COLO829 (cell line): ENCODE measurements at places on chromosomes 2 and 18.

DNA sequence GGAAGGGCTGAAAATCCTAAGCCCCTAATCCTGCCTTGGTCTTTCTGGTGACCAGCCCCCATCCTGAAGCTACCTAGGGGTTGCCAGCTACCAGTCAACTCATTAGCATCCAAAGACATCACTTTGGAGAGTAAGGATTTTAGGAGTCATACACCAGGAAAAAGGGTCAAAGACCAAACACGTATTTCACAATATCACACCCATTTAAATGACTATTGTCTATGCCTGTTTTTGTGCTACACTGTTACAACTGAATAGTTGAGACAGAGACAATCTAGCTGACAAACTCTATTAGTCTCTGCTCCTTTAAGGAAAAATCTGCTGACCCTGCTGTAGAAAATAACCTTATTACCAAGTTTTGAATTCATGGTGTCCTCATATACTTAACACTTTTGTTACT, 21.0 kb upstream of the RBBP8 start:
- DNase-seq, result no peak

- DNase-seq, result no peak
Observed at GRCh38 chr2:181146171-181146570, 165.8 kb downstream of the UBE2E3 start.

GRCh38 chr2:236691799-236692167, 122.2 kb downstream of the ACKR3 start:
- DNase-seq, result no peak

GRCh38 chr2:204250692-204251091, 294.6 kb upstream of the PARD3B start:
- DNase-seq, result no peak

DNA sequence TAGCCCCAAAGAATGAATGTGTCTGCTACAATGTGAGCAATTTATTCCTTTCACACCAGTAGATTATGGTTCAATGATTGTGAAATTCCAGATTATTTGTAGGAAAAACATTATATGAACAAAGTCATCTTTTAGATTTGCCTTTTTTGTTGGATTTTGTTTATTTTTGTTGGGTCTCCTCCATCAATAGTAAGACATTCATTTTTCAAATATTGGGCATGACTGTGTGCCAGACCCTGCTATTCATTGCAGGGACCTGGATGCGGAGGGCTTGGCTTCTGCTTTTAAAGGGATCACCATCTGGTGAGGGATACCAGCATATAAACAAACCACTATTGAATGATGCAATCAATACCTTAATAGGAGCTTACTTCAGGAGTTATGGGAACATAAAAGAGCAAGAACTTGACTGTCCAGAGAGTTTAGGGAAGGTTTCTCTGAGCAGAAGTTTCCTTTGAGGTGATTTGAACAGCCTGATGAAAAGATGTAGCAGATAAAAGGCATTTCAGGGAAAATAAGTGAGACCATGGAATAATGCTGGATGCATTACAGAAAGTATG, 486.7 kb downstream of the EPHA4 start:
- DNase-seq, result no peak

GRCh38 chr2:144146076-144146475, 373.8 kb downstream of the ZEB2 start:
- DNase-seq, result no peak

DNA sequence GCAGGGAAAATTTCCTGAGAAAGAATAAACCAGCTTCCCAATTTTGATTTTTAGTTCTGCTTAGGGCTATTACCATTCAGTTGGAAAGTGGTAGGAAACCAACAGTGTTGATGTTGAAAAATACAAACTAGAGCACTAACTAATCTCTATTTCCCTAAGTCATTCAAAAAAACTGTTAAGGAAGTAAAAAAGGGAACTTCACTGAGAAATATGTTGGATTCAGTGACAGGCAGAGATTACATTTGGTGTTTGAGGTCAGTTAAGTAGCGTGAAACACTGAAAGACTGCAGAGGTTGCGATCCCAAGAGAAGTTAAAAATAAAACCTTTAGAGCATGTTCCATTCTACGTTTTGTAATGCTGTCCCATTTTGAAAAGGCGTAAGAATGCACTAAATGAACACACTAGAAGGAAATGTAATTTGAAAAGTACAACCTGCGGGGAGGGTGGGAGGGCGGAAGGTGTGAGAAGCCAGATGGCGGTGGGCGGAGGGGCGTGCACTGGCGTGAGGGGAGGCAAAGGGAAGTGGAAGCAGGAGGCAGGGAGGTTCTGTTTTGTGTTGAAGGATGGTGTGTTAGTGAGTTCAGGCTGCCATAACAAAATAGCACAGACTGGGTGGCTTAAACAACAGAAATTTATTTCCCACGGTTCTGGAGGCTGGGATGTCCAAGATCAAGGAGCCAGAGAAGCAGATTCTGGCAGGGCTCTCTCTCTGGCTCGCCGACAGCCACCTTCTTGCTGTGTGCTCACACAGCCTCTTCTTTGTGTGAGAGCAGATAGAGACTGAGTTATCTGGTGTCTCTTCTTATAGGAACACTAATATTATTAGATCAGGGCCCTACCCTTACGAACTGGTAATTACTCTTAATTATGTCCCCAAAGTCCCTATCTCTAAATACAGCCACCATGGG, 94.3 kb upstream of the KCTD1 start:
- no peak for DNase-seq

GRCh38 chr2:105879106-105879802, 134.5 kb downstream of the NCK2 start:
- DNase-seq, result no peak

DNA sequence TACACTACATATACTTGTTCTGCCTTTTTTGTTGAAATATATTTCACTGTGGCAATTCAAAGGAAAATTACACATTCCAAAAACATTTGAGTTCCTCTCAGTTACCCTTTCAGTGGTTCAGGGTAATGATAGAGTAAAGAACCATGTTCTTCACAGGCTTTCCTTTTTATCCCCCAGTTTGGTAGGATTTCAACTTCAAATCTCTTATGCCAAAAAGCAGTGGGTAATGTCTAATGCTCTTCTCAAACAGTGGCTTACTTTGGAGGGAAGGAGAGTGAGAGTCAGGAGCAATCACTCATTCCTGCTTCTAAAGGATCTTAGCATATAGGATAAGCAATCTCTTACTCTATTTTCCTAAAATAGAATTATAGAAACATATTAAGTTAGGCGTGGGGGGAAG, 290.6 kb downstream of the ZEB2 start:
- no peak for DNase-seq

GRCh38 chr18:28075501-28075900, 101.4 kb downstream of the CDH2 start:
- no peak for DNase-seq

DNA sequence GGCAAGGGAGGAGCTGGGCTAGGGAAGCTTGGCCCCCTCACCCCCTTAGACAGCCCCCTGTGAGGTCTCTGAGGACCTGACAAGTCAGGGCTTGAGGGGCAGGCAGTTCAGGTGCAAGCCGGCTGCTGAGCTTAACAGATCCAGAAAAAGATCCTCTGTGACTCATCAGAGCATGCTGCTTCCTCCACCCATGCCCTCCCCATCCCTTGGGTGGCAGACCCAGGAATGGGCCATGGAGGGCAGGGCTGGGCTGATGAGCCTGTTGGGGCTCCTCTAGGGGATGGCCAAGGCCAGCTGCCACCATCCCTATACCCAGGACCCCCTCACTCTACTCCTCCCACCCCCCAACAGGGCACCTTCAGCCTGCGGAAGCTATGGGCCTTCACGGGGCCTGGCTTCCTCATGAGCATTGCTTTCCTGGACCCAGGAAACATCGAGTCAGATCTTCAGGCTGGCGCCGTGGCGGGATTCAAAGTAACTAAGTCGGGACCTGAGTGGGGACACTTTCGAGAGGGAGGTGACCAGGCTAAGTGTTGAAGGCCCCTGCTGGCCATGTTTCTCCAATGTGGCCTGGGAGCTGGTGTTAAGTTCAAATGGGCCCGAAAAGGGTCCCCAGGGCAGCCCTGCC, 1.9 kb downstream of the SLC11A1 start:
- no peak for DNase-seq

DNA sequence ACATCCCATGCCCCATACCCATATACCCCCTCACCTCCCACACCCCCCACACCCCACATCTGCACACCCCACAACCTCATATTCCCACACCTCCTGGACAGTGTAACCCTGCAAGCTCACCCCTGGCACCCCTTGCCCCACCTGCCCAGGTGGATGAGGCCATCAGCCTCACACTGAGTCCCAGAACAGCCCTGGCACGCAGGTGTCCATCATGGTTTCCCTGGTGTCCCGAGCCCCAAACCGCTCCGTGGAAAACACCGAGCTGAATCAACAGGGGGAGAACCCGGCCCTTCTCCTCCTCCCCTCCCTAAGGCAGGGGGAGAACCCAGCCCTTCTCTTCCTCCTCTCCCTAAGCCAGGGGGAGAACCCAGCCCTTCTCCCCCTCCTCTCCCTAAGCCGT, 415.6 kb upstream of the SALL3 start:
- no peak for DNase-seq

DNA sequence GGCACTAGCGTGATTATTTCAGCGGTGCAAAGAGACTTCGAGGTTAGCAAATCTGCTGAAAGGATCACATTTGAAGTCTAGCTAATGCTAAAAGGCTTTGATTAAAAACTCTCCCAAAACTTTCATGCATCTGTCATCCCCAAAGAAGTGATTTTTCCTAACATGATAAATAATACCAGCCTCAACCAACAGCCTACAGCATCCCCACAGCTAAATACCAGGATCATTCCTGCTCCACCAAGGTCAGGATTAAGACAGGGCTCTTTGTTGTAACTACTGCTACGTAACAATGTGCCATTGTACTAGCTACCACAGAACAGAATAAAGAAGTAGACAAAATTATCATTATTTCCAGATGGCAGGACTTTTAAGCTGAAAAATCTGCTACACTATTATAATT, 1.6 kb downstream of the OR6B3 start:
- peak; percentile 61 for DNase-seq

DNA sequence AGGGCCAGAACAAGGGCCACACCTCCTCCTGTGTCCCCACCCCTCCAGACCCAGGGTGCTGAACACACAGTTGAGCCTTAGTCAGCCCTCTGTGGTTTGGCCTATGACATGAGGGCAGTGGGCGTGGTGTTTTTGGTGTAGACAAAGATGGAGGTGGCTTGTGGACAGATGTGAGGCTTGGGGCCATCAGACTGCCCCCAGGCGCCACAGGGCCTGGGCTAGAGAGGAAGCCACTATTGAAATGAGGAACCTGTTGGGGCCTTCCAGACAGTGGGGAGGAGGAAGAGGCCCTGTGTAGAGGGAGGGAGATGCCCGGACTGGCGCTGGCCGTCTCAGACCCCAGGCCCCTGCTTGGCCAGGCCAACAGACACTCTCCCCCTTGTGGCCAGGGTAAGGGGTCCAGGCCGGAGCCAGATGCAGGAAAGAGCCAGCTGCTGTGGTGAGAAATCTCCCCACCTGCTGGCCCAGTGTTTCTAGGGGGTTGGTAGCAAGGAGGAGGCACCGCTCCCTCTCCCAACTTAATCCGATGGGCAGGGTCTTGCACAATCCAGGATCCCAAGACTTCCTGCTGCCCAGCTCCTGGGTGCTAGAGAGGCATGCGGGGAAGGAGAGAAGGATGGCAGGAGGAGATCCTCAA, 53.8 kb downstream of the SMAD7 start:
- DNase-seq, result no peak

DNA sequence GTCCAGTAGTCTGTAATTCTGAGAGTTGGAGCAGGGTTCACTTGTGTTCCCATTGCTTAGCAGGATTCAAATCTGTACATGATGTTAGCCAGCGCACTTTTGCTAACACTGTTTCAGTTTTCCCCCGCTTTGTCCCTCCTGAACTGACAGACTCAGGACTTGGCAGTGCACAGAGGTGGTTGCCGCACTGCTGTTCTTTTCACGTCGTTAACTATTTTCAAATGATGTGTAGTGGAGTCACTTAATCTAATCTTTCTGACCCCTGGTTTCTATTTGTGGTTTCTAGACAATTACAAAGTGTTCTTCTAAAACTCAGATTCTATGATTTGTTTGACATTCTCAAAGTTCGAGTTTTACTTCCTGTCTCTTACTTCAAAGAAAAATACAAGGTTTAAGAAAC, 234.5 kb downstream of the RBM43 start:
- no peak for DNase-seq

- no peak for DNase-seq
Observed at GRCh38 chr2:189379287-189379630, 62.0 kb upstream of the WDR75 start.

DNA sequence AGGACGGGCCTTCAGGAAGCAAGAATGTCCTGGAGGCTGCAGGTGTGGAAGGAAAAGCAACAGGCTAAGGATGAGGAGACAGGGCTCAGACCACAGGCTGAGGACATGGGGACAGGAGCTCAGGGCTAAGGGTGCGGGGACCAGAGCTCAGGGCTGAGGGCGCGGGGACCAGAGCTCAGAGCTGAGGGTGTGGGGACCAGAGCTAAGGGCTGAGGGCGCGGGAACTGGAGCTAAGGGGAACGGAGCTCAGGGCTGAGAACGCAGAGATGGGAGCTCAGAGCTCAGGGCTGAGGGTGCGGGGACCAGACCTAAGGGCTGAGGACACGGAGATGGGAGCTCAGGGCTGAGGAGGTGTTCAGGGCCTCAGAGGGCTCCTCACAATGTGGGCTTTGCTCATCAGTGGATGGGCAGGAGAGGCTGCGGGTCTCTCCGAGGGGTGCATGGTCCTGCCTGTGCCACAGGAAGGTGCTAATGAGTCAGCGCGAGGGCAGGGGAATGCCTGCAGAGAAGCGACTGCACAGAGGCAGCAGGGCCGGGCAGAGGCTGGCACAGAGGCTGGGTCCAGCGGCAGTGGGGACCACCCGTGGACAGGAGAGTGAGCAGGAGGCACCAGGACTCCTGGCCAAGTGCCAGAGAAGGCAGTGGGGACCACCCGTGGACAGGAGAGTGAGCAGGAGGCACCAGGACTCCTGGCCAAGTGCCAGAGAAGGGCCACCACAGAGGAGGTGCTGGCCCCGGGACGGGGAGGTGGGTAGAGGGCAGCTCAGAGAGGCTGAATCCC, 271.7 kb downstream of the TWIST2 start:
- DNase-seq, result no peak

GRCh38 chr2:121429119-121429903, 101.4 kb upstream of the RNU4ATAC start:
- DNase-seq, result no peak

GRCh38 chr2:239926587-239927232, 98.4 kb downstream of the NDUFA10 start:
- DNase-seq, result no peak

GRCh38 chr2:176854062-176854461, 358.5 kb upstream of the HNRNPA3 start:
- DNase-seq, result no peak

GRCh38 chr18:33934258-33934657, 290.5 kb downstream of the NOL4 start:
- no peak for DNase-seq

GRCh38 chr2:66555501-66556324, 120.8 kb downstream of the MEIS1 start:
- DNase-seq, result no peak

- no peak for DNase-seq
Observed at GRCh38 chr2:84972932-84973331, 2.0 kb downstream of the KCMF1 start.
